ENCODE measurements at places on chromosomes 1 and 21.

- DNase-seq = peak; percentile 23
Measured at GRCh38 chr1:18820791-18821641, 38.4 kb downstream of the TAS1R2 start.

GRCh38 chr1:9912264-9912936 lies 2.3 kb upstream of the CTNNBIP1 start:
- DNase-seq = no peak

GRCh38 chr1:103142461-103142860 lies 34.1 kb upstream of the COL11A1 start:
- DNase-seq = no peak

DNA sequence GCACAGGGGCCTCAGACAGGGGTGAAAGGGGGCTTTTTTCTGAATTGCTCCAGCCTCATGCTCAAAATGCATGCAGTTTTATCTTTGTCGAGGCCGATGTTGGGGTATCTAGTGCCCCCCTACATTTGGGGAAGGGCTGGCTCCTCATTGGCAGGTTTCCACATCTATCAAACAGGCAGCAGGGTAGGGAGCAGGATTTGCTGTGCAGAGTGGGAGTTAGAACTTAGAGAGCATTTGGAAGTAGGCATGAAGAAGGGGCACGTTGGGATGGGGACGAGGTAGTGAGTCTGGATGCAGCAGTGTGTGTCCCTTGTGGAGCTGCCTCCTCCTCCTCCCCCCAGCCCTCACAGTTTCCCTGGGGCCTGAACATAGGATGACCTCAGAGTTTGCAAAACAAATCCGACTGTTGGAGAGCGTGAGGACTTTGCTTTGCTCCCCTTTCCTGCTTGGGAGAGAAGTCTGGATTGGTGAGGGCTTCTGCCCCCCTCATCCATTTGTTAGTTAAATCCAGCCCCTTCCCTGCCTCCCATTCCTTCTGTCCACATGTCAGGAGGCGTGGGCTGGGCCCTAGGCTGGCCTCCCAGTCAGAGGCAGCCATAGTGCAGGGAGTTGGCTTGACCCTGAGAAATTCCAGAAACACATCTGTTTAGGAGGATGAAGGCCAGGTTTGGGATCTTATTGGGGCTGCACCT lies 36.9 kb upstream of the GPR37L1 start:
- DNase-seq = peak; percentile 79

DNA sequence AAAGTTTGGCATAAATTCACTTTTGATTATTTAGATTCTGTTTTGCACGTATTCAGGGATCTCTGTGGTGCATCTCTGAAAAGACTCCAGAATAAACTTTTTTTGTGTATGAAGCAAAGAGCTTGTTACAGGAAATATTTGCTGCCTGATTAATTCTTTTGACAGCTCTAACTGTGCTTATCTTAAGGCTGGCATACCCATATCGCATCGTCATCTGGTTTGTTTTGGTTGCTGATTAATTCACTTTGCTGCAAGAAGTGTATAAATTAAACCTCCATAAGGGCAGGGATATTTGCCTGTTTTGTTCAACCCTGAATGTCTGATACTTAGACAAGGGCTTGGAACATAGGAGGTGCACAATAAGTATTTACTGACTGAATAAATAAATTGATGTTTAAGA lies 17.5 kb upstream of the DUSP10 start:
- no peak for DNase-seq

GRCh38 chr1:163912170-163912884 lies 590.6 kb downstream of the NUF2 start:
- no peak for DNase-seq

DNA sequence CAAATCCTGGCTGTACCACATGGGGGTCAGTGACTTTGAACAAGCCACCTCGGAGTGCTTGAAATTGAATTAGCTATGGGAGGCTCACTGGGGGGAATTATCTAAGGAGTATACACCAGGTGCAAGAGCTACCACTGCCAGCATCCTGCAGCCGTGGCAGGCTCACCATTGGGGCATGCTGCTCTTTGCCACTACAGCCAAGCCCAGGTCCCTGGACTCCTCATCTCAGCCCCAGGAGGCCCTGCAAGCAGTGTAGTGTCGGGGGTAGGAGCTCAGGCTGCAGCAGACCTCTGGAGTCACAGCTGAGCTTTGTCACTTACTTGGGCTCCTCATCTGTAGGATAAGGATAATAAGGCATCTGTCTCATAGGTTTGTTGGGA lies 35.3 kb downstream of the ACOT11 start:
- DNase-seq = no peak

GRCh38 chr1:47675047-47675675 lies 237.3 kb downstream of the FOXD2 start:
- DNase-seq = no peak
